GM23248 (cell line): ENCODE measurements at places on chromosomes 3 and 15. TPM values are rescaled to one million over a fixed set of nuclear protein-coding genes. Genes with fewer than 3 reads are reported as not detected.
A peak's percentile ranks its signal among the peaks of the same experiment; 100 is the strongest.

DNA sequence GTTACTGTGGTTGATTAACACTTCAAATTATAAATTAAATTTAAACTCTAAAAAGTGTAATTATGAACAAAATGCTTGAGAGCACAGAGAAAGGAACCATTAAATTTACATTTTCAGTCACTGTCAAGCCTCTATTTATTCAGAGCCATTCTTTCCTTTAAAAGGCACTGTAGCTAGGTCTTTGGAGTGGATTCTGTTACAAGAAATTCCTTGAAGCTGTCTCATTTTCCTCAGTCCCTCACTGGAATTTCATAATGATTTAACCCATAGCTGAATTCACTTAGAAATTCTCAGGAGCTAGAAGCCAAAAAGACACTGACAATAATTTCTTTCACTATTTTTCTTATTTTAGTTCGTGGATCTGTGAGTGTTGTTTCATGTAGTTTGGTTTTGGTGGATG lies 81.2 kb upstream of the TCF12 start:
- no peak overlapping the region for H3K27ac ChIP-seq
- H3K36me3 ChIP-seq: no peaks in the 10 kb centered on the region
- no peaks in the 10 kb centered on the region for H3K27me3 ChIP-seq
- no peak overlapping the region for H3K4me3 ChIP-seq
- DNase-seq: peak; percentile 56

DNA sequence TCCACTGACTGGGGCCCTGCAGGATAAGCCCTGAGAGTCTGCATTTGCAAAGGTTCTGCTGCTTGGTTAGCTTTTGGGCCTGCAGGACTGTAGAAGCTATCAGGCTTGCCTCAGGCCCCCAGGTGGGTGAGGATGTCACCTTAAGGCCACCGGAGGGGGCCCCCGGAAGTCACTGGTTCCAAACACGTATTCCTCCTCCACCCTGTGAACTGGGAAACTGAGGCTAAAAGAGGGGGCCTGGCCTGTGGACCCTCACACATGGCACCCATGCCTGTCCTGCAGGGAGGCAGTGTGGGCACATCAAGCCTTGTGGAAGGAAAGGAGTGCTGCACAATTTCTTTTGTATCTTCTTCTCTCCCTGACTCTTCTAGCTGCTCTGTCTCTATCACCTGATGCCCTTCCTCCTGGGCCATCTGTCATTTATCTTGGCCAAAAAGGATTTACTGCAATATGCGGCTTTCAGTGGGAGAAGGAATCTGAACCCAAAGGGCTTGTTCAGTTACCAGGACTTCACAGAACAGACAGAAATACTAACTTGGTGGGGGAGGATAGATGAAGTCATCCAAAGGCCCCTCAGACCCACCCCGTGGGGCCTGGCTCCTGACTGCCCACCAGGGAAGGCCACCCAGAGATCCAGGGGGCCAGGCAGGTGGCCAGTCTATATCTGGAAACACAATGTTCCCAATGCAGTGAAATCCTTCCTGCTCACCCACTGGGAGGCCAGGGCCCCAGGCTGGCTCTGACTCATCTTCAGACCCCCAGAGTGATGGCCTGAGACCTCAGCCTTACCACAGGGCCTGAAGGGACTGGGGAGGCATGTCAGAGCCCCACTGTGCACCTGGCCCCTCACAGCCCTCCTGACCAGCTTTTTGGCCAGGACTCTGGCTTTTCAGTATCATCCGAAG lies 18.3 kb downstream of the UBAP1L start:
- H3K27ac ChIP-seq: no peak overlapping the region
- H3K4me1 ChIP-seq: no peaks in the 10 kb centered on the region
- peaks cover 9% of the 10 kb centered on the region; the same call in 1 of the 2 replicates for H3K36me3 ChIP-seq
- no peak overlapping the region for H3K4me3 ChIP-seq

DNA sequence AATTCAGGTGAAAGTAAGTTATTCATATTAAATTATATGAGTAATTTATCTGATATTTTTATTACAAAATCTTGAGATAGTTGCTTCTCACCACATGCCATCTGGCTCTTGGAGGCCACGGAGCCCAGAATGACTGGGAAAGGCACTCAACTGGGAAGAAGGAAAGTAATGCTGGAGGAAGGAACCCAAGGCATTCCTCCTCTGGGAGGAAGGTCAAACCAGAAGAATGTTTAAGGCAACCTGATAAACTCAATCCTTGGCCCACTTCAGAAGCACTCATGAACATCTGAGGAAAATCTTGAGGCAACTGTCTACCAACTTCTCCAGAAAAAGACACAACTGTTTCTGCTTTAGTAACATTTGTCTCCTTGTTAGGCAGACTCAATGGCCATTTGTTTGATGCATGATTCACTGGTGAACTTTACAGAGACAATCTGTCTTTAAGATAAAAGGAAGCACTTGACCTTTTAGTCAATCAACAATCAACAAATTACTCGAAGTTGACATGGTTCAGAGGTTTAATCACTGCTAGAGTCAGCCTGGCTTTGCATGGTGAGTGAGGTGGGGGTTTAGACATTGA lies 261.4 kb upstream of the MME start:
- no peaks in the 10 kb centered on the region for H3K27me3 ChIP-seq
- no peak overlapping the region for H3K4me3 ChIP-seq
- no peak overlapping the region for H3K27ac ChIP-seq
- H3K4me1 ChIP-seq: no peaks in the 10 kb centered on the region
- no peaks in the 10 kb centered on the region for H3K36me3 ChIP-seq

Gene GOLGA8T
- polyA plus RNA-seq: not detected in 2 replicates
